Stimulated activated CD4-positive, alpha-beta T cell treated with anti-CD3 and anti-CD28 coated beads, TNF-alpha, amount 100 ng/mL, for 48 hours (primary cell): ENCODE measurements at places on chromosomes 2 and 18.

DNA sequence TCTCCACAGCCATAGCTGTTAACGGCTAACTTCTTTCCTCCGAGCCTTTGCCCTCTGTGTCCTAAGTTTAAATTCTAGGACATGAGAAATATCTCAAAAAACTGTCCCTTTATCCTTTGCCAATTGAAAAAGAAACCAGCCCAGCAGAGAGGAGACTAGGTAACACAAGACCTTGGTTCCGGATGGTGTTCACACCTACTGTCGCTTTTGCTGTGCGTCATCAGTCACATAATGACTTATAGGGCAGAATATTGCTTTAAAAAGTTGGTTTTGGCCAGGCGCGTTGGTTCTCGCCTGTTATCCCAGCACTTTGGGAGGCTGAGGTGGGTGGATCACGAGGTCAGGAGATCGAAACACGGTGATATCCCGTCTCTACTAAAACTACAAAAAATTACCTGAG is 66.2 kb downstream of the SP3 start:
- DNase-seq, result no peak

GRCh38 chr18:37483221-37483971 is 82.2 kb downstream of the CELF4 start:
- no peak for DNase-seq

DNA sequence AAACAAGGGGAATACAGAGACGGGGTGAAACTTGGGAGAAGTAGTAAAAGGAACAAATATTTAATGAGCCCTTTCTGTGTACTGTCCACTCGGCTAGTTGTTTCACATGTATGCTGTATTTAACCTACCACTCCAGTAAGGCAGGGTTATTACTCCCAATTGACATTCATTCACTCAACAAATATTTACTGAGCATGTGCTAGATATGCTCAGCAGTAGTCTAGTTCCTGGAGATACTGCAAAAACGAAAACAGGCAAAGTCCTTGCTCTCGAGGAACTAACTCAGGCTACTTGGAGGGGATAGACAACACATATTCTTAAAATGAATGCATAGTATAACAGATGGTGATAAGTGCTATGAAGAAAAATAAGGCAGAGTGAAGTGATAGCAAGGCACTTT is 207.3 kb downstream of the SS18 start:
- DNase-seq, result no peak

GRCh38 chr2:224986477-224986876 is 55.8 kb downstream of the DOCK10 start:
- no peak for DNase-seq

- DNase-seq, result no peak
These were observed 1.5 kb downstream of the MALL start for GRCh38 chr2:110113961-110114591.

GRCh38 chr18:48680339-48681250 is 141.8 kb downstream of the CTIF start:
- no peak for DNase-seq

DNA sequence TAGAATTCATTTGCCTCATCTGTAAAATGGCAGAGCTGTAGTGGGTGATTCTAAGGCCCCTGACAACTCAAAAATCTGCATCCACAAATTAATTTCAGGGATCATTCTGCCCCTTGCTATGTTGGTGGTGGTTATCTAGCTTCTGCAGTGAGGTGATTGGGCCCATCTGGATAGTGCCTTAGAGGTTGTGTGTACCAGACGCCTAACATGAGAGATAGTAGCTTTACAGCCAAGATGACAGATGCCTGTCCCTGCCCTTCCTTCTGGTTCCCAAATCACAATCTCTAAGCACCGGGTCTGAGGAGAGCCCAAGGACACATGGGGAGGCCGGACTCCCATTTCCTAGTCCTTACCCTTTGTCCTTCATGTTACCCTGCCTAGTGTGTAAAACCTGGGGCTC is 51.1 kb upstream of the TNP1 start:
- no peak for DNase-seq
